PC-9 (cell line): ENCODE measurements at places on chromosomes 5 and 9. TPM values are rescaled to one million over a fixed set of nuclear protein-coding genes. Genes with fewer than 3 reads are reported as not detected.
A peak's percentile ranks its signal among the peaks of the same experiment; 100 is the strongest.

DNA sequence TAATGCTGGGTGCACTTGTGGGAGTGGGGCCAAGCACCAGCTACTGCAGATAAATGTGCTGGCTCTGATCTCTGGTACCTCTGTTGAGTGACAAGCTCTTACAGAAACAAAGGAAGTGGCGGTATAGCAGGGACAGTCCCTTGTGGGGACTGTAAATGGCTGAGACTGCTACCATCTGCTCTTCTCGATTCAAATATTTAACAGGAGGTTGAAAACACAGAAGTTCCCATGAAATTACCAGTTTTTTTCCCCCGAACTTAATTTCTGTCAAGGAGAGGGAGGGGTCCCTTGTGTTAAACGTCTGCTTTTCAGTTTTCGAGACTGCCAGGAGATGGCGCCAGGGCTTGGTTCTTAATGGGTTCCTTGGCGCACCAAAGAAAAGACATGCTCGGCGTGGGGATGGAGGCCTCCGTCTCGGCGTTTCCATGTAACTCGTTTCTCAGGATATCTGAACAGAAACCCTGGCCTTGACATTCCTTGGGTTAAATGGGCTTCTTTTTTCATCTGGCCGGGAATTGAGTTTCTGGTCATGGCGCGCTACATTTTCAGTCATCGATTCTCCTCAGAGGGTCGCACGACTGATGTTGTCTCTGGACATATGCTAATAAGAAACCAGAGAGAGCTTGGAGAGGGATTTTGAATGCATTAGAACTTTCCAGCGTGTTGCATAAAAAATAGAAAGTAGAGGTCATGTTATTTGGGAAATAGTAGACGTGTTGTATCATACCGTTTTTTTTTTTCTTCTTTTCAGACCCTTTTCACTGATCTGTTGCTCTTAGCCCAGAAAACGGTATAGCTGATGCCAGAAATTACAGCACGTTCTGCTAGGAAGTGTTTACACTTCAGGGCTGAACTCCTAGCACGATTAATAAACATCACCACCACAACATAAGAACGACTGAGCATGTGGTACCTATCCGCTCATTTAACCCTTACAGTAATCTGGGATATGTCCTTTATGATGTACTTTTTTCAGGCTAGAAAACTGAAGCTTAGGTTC, 64.0 kb downstream of the CARTPT start:
- DNase-seq = no peak

DNA sequence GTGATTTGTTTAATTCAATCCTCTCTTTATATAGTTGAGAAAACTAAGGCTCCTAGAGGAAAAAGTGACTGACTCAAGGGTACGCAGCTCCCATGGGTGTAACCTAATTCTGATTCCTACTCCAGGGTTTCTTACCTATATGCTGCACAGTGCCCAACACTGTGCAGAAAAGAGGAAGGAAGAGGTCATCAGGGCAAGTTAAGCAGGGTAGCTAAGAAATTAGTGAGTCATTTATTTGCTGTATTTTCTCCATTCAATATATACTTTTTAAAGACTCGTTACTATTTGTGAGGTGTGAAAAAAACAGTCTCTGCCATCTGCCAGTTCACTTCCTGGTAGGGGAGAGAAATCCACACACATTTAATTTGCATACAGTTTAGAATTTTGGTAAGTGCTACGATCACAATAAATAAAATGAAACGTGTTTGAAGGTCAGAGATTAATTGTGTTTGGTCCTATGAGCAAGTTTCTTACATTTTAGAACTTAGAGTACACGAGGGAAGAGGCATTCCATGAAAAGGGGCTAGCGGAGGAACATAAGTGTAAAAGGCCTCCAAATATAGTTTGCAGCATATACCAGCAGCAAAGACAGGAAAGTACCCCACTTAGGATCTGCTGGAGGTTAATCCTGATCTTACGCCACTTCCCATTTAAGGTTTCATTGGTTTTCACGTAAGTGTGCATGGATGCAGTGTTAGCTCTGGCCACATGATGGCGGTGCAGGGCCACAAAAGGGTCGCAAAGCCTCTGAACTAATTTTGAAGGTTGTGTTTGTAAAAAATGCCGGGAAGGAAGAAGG, 59.9 kb upstream of the TLR4 start:
- peak; percentile 52 for DNase-seq

DNA sequence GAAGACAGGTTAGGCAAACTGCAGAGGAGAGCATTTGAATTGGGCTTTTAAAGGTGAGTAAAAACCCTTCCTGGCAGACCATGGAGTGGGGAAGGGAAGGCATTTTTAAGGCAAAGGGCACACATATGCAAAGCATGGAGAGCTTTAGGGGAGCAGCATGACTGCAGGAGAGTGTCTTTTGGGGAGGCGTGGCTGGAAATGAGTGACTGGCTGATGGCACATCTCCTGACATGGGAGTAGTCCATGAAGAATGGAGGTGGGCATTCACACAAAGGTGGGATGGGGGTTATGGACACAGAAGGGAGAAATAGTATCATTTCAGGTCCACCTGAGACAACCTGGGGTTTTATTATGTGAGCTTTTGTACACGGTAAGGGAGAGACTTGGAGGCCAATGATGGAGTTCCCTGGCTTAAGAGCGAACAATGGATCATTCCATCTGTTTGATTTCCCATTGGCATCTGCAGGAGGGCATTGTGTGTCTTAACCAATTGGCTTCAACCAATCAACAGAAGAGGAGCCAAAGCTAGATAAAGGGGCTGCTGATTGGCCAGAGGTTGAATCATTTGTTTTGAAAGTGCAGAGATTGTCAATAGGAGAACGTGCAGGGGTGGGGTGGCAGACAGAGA, 2.1 kb downstream of the NSG2 start:
- DNase-seq = no peak

GRCh38 chr5:176561259-176561658, 12.1 kb downstream of the CDHR2 start:
- no peak for DNase-seq

Gene HK3
- not detected in 2 replicates for total RNA-seq

DNA sequence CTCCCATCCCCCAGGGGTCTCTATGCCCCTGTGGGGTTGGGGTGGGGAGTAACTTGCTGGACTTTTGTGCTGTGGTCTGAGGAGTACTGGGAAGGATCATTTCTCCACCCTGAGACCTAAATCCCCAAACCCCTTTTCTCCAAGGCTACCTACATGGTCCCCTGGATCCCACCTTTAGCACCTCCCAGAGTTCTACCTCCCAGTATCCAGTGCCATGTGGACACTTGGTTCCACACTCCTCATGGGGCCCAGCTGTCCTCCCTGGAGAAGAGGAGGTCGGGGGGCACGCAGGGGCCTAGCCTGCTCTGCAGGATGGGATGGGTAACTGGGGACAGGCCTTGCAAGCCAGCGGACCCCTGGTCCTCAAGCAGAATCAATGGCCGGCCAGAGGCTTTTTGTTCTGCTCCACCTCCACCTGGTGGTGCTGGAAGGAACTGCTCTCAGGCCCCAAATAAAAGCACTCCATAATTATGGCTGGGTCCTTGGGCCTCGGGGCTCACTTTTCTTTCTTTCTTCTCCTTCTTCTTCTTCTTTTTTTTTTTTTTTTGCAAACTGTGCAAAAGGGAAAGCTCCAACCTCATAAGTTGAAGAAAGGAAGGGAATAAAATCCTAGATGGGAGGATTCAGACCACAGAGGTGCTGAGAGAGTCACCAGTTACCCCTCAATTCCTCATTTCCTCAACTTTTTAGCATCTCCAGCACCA, 68.4 kb downstream of the PSD2 start:
- DNase-seq = no peak

DNA sequence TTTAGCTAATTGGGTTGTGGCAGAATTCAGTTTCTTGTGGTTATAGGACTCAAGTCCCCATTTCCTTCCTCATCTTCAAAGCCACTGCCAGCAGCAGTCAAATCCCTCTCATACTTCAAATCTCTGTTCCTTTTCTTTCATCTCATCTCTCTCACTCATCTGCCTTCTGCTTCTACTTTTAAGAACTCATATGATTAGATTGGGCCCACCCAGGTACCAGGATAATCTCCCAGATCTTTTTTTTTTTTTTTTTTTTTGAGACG, 8.0 kb upstream of the REEP5 start:
- DNase-seq = no peak

GRCh38 chr9:135949501-135950134, 11.6 kb downstream of the UBAC1 start:
- no peak for DNase-seq

Gene F2RL1
- 34.5 and 34.6 TPM in 2 replicates for total RNA-seq

Gene BTNL9
- not detected in 2 replicates for total RNA-seq

GRCh38 chr5:67268231-67269021, 71.8 kb upstream of the CD180 start:
- DNase-seq = no peak

Gene POLR3G
- total RNA-seq = 3.9 and 4.4 TPM in 2 replicates

GRCh38 chr5:14341571-14342230, 198.6 kb downstream of the TRIO start:
- no peak for DNase-seq

GRCh38 chr5:180820788-180821321, 18.2 kb upstream of the MGAT1 start:
- DNase-seq = no peak

Gene LIX1
- not detected in 2 replicates for total RNA-seq

GRCh38 chr5:138469540-138470321, 4.5 kb downstream of the EGR1 start:
- DNase-seq = peak; percentile 51

DNA sequence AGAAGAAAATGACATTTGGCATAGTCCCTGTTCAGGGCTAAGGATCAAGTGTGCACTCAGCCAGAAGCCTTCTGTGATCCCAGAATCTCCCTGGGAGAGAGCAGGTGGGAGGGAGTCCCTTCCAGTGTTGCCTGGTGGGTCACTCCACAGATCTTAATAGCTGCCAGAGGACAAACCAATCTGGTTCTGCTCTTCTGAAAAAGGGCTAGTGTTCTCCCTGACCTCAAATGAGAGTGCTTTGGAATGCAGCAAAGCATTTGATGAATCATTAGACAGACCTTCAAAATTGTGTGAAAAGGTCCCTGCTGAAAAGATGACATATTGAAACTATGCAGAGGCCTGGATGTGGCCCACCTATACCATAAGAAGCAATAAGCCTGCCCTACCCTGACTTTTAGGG, 339.7 kb downstream of the TMEM232 start:
- peak; percentile 3 for DNase-seq

DNA sequence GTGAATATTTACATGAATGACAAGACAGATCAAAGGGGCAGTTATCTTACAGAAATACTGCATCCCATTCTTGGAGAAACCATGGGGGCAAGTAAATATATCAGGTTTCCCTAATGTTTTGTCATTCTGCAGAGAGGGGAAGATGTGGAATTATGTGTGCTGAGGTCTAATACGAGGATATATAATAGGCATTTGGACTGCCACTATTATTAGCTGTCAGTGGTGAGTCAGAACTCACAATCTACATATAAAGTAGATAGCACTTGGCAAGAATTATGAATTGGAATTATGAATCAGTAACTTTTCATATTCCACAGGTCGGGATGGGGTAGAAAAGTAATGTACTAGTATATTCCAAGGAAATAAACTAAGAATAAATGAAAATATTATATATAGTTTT, 121.7 kb downstream of the GIN1 start:
- no peak for DNase-seq

- DNase-seq = no peak
These were observed 114.9 kb upstream of the ATP10B start for GRCh38 chr5:160966921-160967320.

Gene SHOC1
- total RNA-seq = 0.20 TPM in 1 of 2 replicates, not detected in the other

- no peak for DNase-seq
These were observed 7.1 kb downstream of the SPARC start for GRCh38 chr5:151679421-151680155.

Gene LEAP2
- total RNA-seq = 4.4 and 4.5 TPM in 2 replicates

- DNase-seq = no peak
These were observed 460 bp upstream of the PBX3 start for GRCh38 chr9:125746774-125747052.

DNA sequence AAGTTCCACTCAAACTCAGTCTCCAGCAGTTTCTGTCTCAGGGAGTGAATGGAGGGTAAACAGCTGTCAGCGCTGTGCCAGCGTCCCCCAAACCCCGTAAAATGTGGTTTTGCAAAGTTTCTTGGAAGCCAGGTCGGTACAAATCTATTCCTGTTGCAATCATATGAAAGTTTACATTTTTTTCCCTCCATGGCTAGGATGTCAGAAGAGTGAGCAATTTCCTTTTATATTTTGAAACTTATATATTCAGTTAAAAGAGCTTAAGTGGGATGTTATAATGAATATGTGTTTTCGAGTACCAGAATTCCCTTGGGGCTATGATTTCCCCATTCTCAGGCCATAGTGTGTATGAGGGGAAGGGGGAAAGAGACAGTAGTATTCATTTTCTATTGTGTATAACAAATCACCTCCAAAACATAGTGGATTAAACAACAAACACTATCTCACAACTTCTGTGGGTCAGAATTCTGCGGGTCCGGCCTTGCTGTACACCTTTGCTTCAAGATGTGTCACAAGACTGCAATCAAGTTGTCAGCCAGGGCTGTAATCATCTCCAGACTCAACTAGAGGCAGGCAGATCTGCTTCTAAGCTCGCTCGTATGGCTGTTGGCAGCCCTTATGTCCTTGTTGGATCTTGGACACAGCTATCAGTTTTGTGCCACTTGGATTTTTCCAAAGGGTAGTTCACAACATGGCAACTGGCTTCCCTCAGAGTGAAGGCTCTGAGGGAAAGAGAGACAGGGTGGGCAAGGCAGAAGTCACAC, 107.4 kb downstream of the SNX18 start:
- no peak for DNase-seq

DNA sequence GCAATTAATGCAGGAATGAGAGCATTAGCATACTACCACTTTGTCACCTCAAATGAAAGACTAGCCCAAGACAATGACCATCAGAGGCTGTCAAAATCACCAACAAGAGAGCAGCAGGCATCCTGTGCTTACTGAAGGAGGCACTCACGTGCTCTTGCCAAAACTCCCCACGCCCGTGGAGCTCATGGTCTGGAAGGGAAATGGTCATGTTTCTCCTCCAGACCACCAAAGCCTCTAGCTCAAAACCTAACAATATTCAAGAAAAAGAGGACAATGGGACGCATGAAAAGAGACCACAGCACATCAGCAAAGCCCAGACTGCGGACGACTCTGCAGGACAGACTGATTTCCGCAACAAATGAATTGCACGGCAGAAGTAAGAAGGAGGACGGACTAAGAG, 12.8 kb downstream of the AKNA start:
- no peak for DNase-seq

DNA sequence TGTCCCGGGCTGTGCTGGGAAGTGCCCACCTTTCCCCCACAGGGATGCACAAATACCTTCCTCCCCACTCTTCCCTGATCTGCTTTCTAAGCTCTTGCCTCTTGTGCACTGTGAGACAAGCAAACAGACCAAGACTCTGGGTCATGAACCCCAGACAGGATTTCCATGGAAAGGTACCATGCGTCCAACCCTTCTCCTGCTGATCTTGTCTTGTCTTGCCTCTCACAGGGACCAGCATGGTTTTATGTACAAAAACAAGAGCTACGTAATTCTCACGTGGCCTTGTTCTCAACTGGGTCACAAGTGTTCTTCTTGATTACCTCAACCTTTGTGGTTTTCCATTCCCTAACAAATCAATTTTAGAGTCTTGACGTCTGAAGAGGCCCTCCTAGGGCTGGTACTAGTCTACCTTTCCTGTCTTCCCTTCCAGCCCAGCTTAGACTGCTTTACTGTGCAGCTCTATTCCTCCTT, 176.5 kb upstream of the MAP3K1 start:
- DNase-seq = no peak
